Fibroblast of lung (primary cell): ENCODE measurements at places on chromosomes 7 and 10. TPM values are rescaled to one million over a fixed set of nuclear protein-coding genes. Genes with fewer than 3 reads are reported as not detected.

RNF32 gene
- polyA plus RNA-seq, result 0.91 and 2.3 TPM in 2 replicates

HMX2 gene
- not detected in 2 replicates for polyA plus RNA-seq

FGL2 gene
- polyA plus RNA-seq, result 4.9 and 15.6 TPM in 2 replicates

EPDR1 gene
- polyA plus RNA-seq, result 17.4 and 21.5 TPM in 2 replicates

DNA sequence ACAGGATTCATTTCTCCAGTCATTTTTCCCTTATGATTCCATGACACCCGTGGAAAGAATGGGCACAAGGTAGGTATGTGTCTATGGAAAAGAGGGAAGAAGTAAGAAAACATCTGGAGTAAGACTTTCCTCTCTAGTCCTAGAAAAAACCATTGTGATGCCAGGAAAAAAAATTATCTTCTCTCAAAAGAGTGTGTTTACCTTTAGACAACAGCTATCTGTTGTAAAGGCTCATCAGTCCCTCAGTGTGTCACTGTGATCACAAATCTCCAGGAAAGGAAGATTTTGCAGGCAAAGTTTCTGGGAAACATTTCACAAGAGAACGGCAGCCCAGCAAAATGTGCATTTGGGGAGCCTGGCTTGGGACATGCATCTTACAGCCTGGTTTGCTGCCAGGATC lies 44.8 kb downstream of the CALML3 start:
- DNase-seq, result no peak

GRCh38 chr7:70837589-70837988 lies 294.4 kb upstream of the GALNT17 start:
- DNase-seq, result no peak

DNA sequence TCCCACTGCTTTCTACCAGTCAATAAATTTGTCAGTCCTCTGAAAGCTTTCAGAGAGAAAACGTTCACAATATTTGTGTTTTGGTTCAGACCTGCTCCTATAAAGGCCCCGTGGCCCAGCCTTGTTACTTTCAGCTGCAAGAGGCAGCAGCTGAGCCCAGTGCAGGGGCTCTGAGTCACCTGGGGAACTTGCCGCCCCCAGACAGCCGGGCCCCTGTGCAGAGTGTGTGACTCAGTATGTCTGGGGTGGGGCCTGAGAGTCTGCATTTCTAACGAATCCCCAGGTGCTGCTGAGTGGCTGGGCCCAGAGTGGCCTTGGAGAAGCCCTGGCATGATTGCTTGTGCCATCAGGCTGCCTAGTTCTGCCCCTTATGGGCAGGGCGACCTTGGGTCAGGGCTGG lies 303.5 kb downstream of the PAXIP1 start:
- DNase-seq, result peak; percentile 68

DNA sequence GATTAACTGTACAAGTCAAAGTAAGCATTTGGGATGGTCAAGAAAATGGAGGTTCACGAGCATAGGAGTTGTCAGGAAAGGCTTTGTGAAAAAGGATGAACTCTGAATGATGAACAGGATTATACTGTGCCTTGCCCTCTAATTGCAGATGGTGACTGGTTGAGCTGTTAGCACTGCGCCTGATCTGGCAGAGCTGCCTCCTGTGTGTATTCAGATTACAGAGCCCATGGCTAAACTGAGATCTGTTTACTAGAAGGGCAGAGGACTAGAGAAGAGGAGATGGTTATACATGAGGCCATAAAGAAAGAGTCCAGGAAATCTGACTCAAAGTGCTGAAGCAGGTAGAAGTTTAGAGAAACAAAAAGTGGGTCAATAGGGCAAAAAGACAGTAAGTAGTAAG lies 29.7 kb downstream of the LRRC72 start:
- DNase-seq, result no peak

- no peak for DNase-seq
These were observed 194.7 kb upstream of the BMPER start for GRCh38 chr7:33710608-33711007.

DNA sequence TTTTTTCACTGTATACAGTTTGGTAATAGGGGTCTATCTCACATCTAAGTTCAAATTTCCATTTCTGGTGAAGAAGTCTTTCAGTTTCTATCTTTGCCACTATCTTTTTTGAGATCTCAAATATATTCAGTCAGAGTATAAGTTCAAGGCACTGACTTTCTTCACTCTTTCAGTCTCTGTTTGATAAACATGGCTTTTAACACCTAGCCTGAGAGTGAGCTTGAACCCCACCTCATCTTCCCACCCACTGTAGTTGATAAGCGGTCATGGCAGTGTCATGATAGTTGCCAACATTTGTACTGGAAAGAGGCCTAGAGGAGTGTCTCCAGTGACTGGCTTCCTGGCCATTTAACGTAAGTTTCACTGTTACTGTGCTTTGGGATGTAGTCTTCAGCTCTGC lies 41.2 kb upstream of the AGR3 start:
- DNase-seq, result no peak

- DNase-seq, result no peak
These were observed 67.0 kb downstream of the FAM241B start for GRCh38 chr10:69697006-69697405.

GRCh38 chr7:149147752-149148653 lies 750 bp downstream of the ZNF398 start:
- peak; percentile 71 for DNase-seq

DNA sequence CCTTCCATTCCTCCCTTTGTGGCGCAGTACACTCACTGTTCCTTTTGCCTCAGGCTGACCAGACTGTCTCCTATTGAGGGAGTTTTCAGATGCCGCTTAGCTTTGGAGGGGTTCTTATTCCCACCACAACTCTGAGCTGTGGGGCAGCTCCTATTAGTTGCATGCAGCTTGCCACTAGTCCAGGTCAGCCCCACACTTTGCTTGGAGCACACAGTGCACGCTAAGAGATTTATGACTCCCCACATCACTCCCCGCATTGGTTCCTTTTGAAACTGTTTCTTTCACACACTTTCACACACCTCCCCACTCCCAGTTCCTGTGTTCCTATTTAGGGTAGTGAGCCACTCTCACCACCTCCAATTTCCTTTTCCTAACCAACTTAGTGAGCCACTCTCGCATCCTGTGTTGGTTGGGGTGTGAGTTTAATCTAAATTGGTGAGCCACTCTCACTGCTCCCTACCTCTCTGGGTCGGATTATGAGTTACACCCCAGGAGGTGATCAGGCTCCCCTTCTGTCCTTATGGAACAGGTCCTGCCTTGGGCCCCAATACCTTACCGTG lies 10.4 kb upstream of the ZNF485 start:
- no peak for DNase-seq

- peak; percentile 99 for DNase-seq
These were observed 31.8 kb downstream of the GSTO2 start for GRCh38 chr10:104300736-104301292.
